ENCODE measurements at places on chromosomes 11 and 22.

- peak; percentile 62 for DNase-seq
Measured at GRCh38 chr22:49670456-49671330, 157.0 kb downstream of the BRD1 start.

DNA sequence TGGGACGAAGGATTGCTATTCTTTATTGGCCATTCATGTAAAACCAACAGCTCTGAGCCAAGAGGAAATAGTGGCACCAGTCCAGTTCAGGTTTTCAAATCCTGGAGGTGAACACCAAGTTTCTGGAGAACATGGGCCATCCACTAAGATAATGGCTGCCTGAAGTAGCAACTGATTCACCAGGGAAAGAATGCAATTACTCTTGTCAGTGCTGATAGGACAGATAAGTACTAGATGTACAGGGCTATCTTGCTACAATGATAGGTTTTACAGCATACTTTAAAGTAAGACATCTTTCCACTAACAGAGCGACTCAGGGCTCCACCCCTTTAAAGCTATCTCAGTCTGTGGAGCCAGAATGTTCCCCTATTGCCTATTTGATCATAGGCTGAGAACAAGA, 36.8 kb upstream of the APOA1 start:
- no peak for DNase-seq

- peak; percentile 1 for DNase-seq
Measured at GRCh38 chr11:67632982-67633755, 3.4 kb upstream of the NUDT8 start.

DNA sequence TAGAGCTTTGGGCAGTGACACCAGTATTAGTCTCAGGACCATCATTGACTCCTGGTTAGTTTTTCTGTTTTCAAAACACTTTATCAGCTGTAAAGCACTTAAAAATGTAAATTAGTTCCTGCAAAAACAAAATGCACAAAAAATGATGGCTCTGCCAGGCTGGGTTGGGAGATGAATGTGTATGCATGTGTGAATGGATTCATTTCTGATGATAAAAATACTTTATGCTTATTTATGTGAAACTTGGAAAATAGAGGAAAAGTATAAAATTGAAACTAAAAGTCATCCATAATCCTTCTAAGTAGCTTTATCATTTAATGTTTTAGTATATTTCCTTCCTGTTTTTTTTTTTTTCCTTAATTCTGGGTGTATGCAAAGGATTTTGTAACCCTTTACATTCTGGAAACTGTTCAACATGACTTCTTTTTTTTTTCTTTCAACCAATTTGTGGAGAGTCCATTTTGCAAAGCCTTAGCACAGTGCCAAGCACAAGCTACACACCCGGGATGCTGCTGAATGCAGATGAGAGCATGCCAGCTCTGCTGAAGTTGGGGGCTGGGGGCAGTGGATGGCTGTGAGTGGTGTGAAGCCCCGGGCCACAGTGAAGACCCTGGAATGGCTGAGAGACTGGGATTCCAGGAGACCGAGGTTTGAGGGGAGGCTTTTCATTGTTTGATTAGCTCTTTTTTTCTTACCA, 37.6 kb downstream of the PTPRJ start:
- DNase-seq: no peak

All from iPS-NIHi11 (cell line).